GDM1 (cell line): ENCODE measurements at places on chromosomes 3 and 15.

DNA sequence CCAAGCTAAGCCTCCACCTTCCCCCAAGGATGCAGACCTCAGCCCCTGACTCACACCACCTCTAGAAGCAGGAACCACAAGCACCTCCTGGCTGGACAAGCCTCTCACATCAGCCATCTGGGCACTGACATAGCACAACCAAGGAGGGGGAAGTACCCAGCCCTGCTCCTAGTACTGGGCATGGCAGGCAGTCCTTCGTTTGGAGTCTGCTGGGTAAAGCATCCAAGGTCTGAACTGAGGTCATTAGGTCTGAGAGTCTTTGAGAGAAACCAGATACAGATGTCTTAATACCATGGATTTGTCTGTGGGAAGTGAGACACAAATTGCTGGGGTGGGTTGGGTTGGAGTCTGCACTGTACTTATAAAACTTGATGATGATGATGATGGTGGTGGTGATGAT is 61.8 kb downstream of the CCDC33 start:
- no peak for DNase-seq

DNA sequence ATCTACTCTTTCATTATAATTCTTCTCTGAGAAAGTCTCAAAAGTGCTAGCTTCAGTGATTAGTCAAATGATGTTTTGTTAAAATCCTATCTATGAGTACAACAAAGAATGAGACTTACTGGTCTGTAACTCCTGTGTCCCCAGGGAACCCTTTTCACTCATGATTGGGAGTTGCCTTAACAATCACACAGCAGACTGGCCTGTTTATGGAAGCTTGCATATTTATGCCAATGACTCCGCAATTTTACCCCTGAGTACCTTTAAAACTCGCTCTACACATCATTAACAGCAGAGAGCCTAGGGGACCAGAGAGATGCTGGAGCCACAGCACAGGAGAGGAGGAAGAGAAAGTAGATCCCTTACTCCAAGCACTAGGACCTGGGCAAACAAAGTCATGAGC is 628.1 kb downstream of the IGSF11 start:
- DNase-seq = no peak

- DNase-seq = no peak
Observed at GRCh38 chr15:62377736-62378480, 212.8 kb upstream of the C2CD4B start.

DNA sequence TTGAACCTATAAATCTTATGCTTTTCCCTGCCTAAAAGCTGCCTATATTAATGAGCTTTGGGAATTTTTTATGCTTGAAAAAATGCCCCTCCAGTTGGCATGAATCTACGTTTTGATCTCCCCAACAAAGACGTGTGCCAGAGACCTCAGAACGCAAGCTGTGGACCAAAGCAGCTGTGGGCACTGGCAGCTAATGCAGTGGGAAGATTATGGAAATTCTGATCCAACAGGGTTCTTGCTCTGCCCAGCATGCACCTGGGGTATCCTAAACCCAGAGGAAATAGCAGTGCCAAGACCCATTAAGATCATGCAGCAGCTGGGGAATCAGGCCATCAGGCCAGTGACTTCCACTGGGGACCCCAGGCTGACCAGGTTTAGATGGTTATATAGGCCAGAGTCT is 423.0 kb downstream of the ZBBX start:
- no peak for DNase-seq

DNA sequence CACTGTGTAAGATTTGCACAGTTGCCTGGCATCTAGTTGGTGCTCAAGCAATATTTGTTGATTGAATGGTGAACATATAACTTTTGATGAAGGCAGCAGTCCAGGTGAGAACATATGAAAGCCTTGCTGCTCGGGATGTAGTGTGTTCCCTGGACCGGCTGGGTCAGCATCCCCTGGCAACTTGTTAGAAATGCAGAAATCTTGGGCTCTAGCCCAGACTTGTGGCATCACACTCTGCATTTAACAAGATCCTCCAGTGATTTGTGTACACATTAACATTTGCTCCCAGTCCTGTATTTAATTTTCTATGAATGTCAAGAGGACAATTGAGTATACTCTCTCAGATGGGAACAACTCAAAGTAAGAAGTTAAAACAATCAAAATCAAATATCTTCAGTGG is 69.0 kb upstream of the SAMMSON start:
- DNase-seq = no peak

GRCh38 chr3:46566040-46566641 is at the start of gene LRRC2:
Gene LRRC2 (minus strand): TSS chr3:46566302. CDS start chr3:46551591, 14,711 bp downstream.
- DNase-seq = no peak

GRCh38 chr3:179608931-179609720 is 4.5 kb downstream of the NDUFB5 start:
- DNase-seq = no peak

- no peak for DNase-seq
Observed at GRCh38 chr15:79475306-79475705, 43.2 kb downstream of the MINAR1 start.

- no peak for DNase-seq
Observed at GRCh38 chr3:59938828-59939227, 889.0 kb upstream of the CFAP20DC start.
